ENCODE measurements at places on chromosomes 12 and 14.

DNA sequence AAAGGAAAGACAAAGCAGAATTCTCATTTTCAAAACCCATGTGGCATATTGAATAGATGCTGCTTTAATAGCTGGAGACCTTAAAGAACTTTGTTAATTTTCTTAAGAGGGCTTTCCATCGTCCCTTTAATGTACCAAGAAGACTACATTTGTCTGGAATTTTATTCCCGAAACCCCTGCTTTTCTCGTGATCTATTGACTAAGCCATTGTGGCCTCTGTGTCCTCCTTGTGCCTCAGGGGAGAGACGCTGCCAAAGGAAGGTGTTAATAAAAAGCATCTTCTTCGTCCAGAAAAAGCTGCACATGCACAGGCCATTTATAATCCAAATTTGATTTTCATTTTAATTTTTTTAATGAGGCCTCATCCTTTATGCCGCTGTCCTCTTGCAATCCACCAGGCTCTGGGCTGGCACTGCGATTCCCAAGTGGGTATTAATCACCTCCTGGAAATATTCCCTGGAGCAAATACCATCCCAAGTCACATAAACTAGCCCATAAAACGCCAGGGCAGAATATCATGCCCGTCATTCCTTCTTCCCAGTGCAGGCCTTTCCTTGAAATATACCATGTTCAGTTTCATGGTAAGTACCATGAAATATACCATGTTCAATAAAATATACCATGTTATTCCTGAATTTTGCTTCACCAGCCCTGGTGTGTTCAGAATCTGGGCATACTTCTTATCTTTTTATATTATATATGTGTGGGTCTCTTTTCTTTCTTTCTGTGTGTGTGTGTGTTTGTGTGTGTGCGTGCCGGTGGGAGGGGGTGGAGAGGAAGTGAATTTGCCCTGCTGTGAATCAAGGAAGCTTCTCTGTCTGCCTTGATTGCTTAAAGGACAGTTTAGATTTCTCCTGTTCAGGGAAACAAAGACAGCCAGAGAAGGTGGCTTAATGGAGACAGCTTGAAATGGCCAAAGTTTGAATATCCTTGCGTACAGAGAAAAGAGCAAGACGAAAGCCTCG is 147.6 kb downstream of the PHETA1 start:
- DNase-seq: no peak

DNA sequence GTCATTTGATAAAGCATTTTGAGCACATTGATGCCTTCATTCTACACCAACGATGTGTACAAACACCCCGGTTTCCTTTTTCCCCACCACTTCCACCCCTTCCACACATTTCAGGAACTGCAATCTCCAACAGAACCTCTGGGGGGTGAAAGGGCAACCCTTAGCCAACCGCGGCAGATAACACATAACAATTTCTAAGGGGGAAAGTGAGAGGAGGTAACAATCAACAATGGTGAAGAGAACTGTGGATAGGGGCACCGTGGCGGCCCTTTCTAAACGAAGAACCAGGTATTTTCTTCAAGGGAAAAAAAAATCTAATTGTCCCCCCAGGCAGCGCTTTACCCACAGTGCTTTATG is 1.1 kb downstream of the KITLG start:
- DNase-seq: no peak

DNA sequence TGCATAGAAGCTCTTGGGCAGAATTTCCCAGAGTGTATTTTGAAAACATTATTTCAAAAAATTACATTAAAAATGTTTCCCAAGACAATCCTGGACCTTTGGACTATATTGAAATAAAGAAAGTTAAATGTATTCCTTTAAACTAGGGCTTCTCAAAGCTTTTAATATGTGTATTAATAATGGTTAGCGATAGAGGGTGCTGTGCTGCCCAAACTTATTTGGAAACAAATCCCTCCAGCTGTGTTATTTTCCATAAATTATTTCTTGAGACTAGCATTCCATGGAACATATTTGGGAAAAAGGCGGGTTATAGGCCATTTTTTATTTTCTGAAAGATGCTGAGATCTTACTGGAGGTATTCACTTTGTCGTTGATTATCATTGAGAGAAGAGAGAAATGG is 397.8 kb upstream of the MIS18BP1 start:
- no peak for DNase-seq

- DNase-seq: no peak
These were observed 19.9 kb downstream of the SP1 start for GRCh38 chr12:53399896-53400295.

- no peak for DNase-seq
These were observed 23.4 kb downstream of the LTBR start for GRCh38 chr12:6407236-6407954.

DNA sequence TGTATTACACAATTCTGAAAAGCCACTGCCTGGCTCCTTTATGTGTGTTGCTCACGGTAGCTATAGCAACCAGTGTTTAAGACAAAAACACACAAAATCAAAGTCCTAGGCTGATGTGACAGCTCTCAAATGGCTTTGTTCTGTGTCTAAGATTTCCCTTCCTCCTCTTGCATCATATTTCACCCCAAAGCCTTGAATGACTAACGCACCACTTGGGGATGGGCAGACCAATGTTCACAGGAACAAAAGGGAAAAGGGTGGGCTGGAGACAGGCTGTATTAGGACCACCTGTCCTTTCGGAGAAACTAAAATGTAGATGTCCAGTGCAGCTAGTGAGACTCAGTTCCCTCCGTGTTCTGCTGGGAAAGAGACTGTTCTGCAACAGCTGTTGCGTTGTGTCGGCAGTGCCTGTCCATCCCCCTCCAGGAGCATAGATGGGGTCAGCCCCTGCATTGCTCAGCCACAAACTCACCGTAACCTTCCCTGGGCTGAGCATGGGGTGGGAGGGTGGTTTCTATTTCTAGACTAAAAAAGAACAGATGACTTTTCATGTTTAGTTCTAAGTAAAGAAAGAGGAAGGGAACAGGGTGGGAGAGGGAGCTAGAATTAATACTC is 26.8 kb upstream of the DAAM1 start:
- no peak for DNase-seq

DNA sequence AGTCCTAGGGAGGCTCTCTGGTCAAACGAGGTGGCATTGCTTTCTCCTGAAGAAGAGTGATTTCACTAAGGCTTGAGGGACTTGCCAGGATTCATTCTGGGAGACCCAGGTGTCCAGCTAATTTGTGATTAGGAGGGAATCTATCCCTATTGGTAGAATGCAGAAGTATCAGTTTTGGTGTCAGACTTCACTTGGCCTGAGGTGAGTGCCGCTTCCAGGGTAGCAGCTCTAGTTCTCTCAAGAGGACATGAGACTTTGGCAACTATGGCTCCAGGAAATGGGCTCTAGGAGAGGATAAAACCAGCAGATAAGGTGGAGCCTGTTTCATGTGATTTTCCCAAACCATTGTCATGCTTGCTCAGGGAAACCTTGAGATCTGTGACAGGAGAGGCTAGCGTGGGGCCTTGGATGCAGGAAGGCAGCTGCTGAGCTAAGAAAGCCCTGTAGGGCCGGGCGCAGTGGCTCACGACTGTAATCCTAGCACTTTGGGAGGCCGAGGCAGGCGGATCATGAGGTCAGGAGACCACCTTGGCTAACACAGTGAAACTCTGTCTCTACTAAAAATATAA is 11.6 kb upstream of the TMEM117 start:
- DNase-seq: no peak

DNA sequence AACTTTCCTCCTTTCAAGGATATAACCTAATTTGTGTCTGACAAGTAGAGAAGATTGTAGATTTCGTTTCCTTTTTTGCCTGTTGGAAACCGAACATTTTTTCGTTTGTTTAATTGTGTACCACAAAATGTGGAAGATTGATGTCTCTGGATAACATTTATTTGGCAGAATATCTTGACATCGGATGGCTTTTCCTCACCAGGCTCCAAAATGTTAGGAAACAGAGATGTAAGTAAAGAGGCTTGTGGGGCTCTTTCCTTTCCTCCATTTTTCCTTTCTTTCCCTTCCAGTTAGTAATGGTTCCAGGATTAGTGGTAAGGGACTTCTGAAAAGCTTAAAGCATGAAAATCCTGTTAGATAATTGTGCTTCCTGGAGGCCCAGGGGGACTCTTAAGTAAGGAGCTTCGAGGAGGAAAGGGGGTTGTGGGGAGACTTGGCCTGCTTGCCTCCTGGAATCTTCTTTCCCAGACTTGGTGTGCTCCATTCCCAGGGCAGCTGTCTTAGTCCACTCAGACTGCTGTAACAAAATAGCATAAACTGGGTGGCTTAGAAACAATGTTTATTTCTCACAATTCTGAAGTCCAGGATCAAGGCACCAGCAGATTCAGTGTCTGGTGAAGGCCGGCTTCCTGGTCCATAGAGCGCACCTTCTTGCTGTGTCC is 243.1 kb upstream of the PWP1 start:
- no peak for DNase-seq

GRCh38 chr12:68305278-68305677 is 26.9 kb downstream of the MDM1 start:
- no peak for DNase-seq

DNA sequence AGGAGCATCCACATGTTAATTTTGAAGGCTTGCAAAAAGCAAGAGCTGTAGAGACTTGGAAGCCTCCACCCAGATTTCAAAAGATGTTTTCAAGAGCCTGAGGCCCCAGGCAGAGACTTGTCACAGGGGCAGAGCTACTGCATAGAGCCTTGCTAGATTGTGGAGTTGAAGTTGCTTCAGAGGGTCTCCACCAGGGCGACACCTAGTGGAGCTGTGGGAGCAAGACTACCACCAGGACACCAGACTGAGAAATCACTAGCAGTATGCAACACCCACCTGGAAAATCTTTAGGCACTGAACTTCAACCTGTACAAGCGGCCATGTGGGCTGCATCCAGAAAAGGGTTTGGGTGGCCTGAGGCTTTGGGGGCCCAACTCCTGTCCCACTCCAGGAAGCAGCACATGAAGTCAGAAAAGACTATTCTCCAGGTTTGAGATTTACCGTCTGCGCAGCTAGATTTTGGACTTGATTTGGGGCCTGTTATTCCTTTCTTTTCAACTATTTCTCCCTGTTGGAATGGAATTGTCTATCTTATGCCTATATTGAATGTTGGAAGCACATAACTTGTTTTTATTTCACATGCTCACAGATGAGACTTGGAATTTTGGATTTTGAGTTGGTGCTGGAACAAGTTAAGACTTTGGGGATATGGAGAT is 508.6 kb downstream of the FLRT2 start:
- DNase-seq: no peak

DNA sequence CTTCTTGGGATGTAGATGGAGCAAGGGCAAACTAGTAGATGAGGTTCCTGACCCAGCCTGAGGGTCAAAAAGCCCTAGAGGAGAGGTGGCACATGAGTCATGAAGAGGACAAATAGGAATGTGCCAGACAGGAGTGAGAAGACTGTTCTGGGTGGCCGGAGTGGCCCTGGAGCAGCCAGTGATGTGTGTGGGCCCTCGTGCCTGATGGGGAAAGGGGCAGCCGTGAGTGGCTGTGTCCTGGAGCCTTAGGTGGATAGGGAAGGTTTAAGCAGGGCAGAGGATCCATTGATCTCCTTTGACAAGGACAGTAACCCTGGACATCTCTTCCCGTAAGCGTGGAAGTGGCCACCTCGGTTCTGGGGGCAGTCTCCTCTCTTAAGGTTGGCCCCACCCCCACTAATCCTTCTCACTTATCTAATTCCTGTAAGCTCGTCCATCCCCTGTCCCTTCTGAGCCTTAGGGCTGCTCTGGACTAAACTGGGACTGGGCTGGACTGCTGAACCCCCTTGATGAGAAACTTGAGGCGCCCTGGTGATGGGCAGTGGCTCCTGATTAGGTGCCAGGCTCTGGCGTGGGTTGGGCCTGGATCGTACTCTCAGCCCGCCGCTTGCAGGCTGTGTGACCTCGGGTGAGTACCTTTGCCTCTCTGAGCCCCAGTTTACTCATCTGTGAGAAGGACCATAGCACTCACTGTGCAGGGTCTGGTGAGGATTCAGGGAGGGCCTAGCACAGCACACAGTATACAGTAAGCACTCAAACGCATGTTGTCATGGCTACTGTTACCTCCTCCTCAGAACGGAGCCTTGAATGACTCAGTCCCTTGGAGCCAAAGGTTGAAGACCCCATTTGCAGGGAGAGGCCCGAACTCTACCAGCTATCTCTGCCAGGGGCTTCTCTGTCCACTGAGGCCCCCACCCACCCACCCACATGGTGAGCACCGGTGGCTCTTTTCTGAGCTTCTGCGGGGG is 4.0 kb downstream of the FAM222A start:
- DNase-seq: no peak

- DNase-seq: no peak
These were observed 207.3 kb upstream of the OR4E1 start for GRCh38 chr14:21880918-21881317.

DNA sequence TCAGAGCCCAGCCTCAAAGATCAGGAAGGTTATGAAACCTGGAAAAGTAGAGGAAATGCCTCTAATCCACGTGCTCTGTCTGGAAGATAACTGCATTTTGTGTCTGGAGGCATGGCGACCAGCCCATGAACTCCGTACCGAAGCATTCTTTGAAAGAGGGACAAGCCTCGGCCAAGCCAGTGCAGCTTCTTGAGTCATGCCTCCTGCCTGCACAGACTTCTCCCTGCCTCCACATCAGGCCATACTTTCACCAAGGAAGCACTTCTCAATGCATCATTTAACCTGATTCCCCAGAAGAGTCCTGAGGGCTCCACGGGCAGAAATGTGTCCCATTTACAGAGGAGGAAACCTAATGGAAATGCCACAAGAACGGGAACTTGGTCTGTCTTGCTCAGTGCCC is 3.4 kb downstream of the ACTN1 start:
- DNase-seq: no peak

GRCh38 chr12:121452340-121452984 is 52.5 kb downstream of the RNF34 start:
- no peak for DNase-seq

- no peak for DNase-seq
These were observed 1.9 kb downstream of the COX16 start for GRCh38 chr14:70357557-70357956.

GRCh38 chr12:52837413-52837741 is 3.3 kb upstream of the KRT79 start:
- DNase-seq: no peak

DNA sequence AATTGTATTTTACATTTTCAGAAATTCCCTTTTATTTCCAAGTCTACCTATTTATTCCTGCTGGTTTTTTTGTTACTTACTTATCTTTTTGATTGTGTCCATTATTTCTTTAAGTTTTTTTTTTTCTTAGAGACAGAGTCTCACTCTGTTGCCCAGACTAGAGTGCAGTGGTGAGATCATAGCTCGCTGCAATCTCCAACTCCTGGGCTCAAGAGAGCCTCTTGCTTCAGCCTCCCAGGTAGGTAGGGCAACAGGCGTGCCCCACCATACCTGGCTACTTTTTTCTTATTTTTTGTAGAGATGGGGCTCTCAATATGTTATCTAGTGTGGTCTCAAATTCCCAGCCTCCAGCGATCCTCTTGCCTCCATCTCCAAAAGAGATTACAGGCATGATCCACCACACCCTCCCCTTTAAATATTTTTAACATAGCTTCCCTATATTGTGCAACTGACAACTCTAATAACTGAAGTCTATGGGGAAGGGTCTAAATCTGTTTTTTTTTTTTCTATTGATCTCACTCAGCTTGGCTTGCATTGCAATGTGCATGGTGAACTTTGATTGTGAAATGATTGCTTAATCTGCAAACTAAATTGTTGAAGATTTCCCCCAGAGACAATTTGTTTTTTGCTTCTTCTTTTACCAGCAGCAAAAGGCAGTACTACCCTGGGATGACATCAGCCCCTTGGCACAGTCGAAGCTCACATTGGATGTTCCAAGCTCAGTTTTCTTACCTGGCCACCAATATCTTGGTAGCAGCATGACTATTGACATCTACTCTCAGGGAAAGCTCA is 25.7 kb upstream of the COCH start:
- DNase-seq: no peak
